ENCODE measurements at places on chromosomes 6 and 20. TPM values are rescaled to one million over a fixed set of nuclear protein-coding genes. Genes with fewer than 3 reads are reported as not detected.

- no peak overlapping the region for H3K4me3 ChIP-seq
- peaks cover 4% of the 10 kb centered on the region for H3K36me3 ChIP-seq
- H3K27ac ChIP-seq: no peak overlapping the region
- no peaks in the 10 kb centered on the region for H3K4me1 ChIP-seq
- no peak for DNase-seq
Observed at GRCh38 chr6:135012349-135012748, 42.3 kb downstream of the HBS1L start.

Gene TRIM10
- total RNA-seq: not detected

Gene DYNLRB1
- 166 TPM for total RNA-seq

Gene CTCFL
- total RNA-seq: not detected

DNA sequence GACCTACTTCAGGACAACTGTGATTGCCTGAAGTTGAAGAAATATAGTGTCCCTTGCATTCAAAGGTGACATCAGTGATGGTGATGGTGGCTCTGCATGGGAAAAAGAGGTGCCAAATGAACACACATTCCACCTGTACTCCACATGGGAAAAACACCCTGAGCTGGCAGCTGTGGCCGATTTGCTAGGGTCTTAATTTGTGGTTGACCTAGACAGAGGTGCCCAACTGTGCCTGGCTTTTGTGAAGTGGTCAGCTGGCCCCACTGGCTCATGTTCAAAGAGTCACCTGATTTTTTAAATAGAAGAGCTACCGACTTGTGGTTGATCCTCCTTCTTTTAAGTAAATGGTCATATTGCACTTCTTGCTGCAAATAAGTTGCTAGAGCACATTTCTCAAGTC is 7.6 kb upstream of the GCNT2 start:
- DNase-seq: no peak
- no peak overlapping the region for H3K4me3 ChIP-seq
- H3K4me1 ChIP-seq: no peaks in the 10 kb centered on the region
- H3K36me3 ChIP-seq: no peaks in the 10 kb centered on the region
- no peak overlapping the region for H3K27ac ChIP-seq

Gene C20orf96
- total RNA-seq: 19.9 TPM

GRCh38 chr20:46562373-46563169 is 12.1 kb upstream of the OCSTAMP start:
- H3K4me1 ChIP-seq: peaks cover 12% of the 10 kb centered on the region
- H3K4me3 ChIP-seq: no peak overlapping the region
- DNase-seq: no peak
- H3K27ac ChIP-seq: no peak overlapping the region

DNA sequence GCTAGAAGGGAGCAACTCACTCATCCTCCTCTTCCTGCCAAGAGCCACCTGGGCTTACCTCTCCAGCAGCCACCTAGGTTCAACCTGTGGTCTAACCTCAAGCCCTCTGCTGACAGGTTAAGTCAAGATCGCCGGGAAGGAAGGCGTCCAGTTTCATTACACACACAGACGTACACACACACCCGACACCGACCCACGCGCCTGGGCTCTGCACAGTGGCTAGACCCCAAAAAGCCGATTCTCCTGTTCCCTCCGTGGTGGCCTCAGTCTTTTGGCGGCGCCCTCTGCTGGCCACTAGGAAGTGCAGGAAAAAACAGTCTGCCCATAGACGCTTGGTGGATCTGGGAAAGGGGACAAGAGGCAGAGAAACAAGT is 52.8 kb downstream of the MRPL14 start:
- DNase-seq: no peak
- H3K4me3 ChIP-seq: peak overlapping the region; percentile 68
- no peaks in the 10 kb centered on the region for H3K36me3 ChIP-seq
- H3K27me3 ChIP-seq: no peaks in the 10 kb centered on the region
- no peak overlapping the region for H3K27ac ChIP-seq
- peaks cover 33% of the 10 kb centered on the region for H3K4me1 ChIP-seq

GRCh38 chr6:1966713-1967112 is 278.7 kb downstream of the GMDS start:
- DNase-seq: no peak
- H3K36me3 ChIP-seq: no peaks in the 10 kb centered on the region
- no peaks in the 10 kb centered on the region for H3K27me3 ChIP-seq
- no peak overlapping the region for H3K27ac ChIP-seq
- no peak overlapping the region for H3K4me3 ChIP-seq
- peaks cover 10% of the 10 kb centered on the region for H3K4me1 ChIP-seq

Gene ANGPT4
- total RNA-seq: not detected

Gene UBE2V1
- total RNA-seq: 102 TPM

Gene ZC2HC1B
- not detected for total RNA-seq

DNA sequence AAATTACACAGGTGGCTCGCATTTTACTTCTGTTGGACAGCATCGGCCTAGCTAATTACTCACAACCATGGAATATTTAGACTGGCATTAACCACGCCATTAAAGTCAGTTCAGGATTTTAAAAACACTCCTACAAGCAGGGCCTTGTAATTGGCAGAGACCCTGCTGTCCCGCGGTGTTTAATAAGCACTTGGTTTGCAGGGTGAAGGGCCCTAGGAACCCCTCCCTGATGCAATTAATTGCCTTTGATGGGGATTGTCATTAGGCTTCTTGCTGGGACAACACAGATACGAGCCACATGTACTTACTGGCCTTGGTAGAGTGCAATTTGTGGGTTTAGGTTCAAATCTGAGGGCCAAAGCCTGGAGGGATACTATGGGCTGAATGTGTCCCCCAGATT is 7.8 kb upstream of the VSTM2L start:
- H3K27ac ChIP-seq: no peak overlapping the region
- H3K4me3 ChIP-seq: no peak overlapping the region
- peaks cover 11% of the 10 kb centered on the region for H3K4me1 ChIP-seq
- peaks cover 15% of the 10 kb centered on the region for H3K27me3 ChIP-seq

Gene SLC22A2
- total RNA-seq: not detected

- DNase-seq: no peak
- peaks cover 13% of the 10 kb centered on the region for H3K4me1 ChIP-seq
- peaks cover 4% of the 10 kb centered on the region for H3K36me3 ChIP-seq
- H3K27me3 ChIP-seq: no peaks in the 10 kb centered on the region
Observed at GRCh38 chr6:129615496-129615895, 94.5 kb downstream of the ARHGAP18 start.

GRCh38 chr6:157531986-157532365 is 151.0 kb downstream of the ZDHHC14 start:
- H3K4me3 ChIP-seq: no peak overlapping the region
- DNase-seq: no peak
- H3K36me3 ChIP-seq: no peaks in the 10 kb centered on the region
- H3K4me1 ChIP-seq: peaks cover 65% of the 10 kb centered on the region
- no peak overlapping the region for H3K27ac ChIP-seq
- H3K27me3 ChIP-seq: no peaks in the 10 kb centered on the region

DNA sequence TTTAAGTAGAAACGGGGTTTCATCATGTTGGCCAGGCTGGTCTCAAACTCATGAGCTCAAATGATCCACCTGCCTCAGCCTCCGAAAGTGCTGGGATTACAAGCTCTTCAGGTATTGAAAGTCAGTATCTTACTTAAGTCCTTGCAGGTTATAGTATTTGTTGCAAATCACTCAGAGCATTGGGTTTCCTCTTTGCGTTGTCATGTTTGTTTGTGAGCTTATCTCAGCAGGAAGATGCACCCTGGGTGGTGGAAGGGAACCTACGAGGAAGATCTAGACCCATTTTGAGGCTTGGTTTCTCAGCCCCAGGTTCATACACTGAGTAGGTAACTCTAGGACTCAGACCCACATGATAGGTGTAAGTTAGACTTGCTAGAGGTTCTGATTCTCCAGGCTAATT is 18.6 kb downstream of the MYH7B start:
- H3K36me3 ChIP-seq: no peaks in the 10 kb centered on the region
- H3K4me1 ChIP-seq: no peaks in the 10 kb centered on the region
- H3K27ac ChIP-seq: no peak overlapping the region
- DNase-seq: no peak

GRCh38 chr6:121608270-121608669 is 172.8 kb downstream of the GJA1 start:
- H3K4me1 ChIP-seq: no peaks in the 10 kb centered on the region
- no peak for DNase-seq
- H3K27ac ChIP-seq: no peak overlapping the region
- H3K36me3 ChIP-seq: no peaks in the 10 kb centered on the region

Measured in osteocyte (in vitro differentiated cells).